ENCODE measurements at places on chromosomes 1 and 21. TPM values are rescaled to one million over a fixed set of nuclear protein-coding genes. Genes with fewer than 3 reads are reported as not detected.

The CA14 gene
- not detected for total RNA-seq

The ZMYM4 gene
- 37.0 TPM for total RNA-seq

The TGFB2 gene
- total RNA-seq, result 0.11 TPM

The PRCC gene
- total RNA-seq, result 50.0 TPM

The NBPF3 gene
- total RNA-seq, result 8.5 TPM

The SYDE2 gene
- total RNA-seq, result 6.4 TPM

The LCE1A gene
- not detected for total RNA-seq

The ARHGEF16 gene
- 0.11 TPM for total RNA-seq

The CFAP410 gene
- total RNA-seq, result 51.6 TPM

The GPR52 gene
- total RNA-seq, result 0.99 TPM

The MATN1 gene
- total RNA-seq, result 2.5 TPM

The S100A11 gene
- 23.6 TPM for total RNA-seq

The FAM72D gene
- total RNA-seq, result not detected

The FUBP1 gene
- 196 TPM for total RNA-seq

The LAMC1 gene
- not detected for total RNA-seq

The CDC42SE1 gene
- 401 TPM for total RNA-seq

The GPR3 gene
- 0.19 TPM for total RNA-seq

The FCAMR gene
- total RNA-seq, result not detected

The ANGPTL1 gene
- total RNA-seq, result not detected

The OR2T5 gene
- total RNA-seq, result not detected

The SELENBP1 gene
- total RNA-seq, result not detected

The MRPS6 gene
- total RNA-seq, result 13.5 TPM

The SPAG17 gene
- not detected for total RNA-seq

The KLHDC7A gene
- total RNA-seq, result not detected

The SAMD13 gene
- total RNA-seq, result not detected

The NTRK1 gene
- 0.52 TPM for total RNA-seq

The GSTM5 gene
- 0.20 TPM for total RNA-seq

The BSND gene
- total RNA-seq, result not detected

The TDRD5 gene
- not detected for total RNA-seq

The TAF12 gene
- 8.0 TPM for total RNA-seq

The ACBD6 gene
- 28.2 TPM for total RNA-seq

The TAS1R3 gene
- total RNA-seq, result 3.3 TPM

The RHD gene
- not detected for total RNA-seq

The CR1L gene
- total RNA-seq, result not detected
